Dermis lymphatic vessel endothelial cell (primary cell): ENCODE measurements at places on chromosomes 5 and 9. TPM values are rescaled to one million over a fixed set of nuclear protein-coding genes. Genes with fewer than 3 reads are reported as not detected.

Gene CATSPER3
- under 0.01 and 0.17 TPM in 2 replicates for total RNA-seq

Gene CACFD1
- 10.7 and 11.0 TPM in 2 replicates for total RNA-seq

Gene CCDC183
- 0.52 and 0.98 TPM in 2 replicates for total RNA-seq

Gene ARHGEF28
- 36.6 and 52.0 TPM in 2 replicates for total RNA-seq

Gene PCDHB9
- 0.22 and 0.26 TPM in 2 replicates for total RNA-seq

Gene DDX4
- not detected in 2 replicates for total RNA-seq

Gene SPOCK1
- total RNA-seq = 0.33 and 0.52 TPM in 2 replicates

Gene IL5
- not detected in 2 replicates for total RNA-seq

Gene GARIN3
- not detected in 2 replicates for total RNA-seq

Gene COMMD10
- 57.6 and 63.7 TPM in 2 replicates for total RNA-seq

Gene SIMC1
- total RNA-seq = 1.6 and 2.8 TPM in 2 replicates

Gene SMIM33
- not detected in 2 replicates for total RNA-seq

Gene TIMD4
- not detected in 2 replicates for total RNA-seq

Gene FAM13B
- 21.1 and 23.6 TPM in 2 replicates for total RNA-seq

Gene GFPT2
- 0.34 and 1.2 TPM in 2 replicates for total RNA-seq

Gene NR6A1
- total RNA-seq = 1.1 and 1.3 TPM in 2 replicates

Gene GRXCR2
- not detected in 2 replicates for total RNA-seq

Gene OSTF1
- total RNA-seq = 93.8 and 132 TPM in 2 replicates

Gene GFI1B
- under 0.01 TPM in 1 of 2 replicates, not detected in the other for total RNA-seq

Gene SHISAL2B
- total RNA-seq = not detected in 2 replicates

Gene SLC25A2
- total RNA-seq = 0.09 and 0.22 TPM in 2 replicates

Gene ATOX1
- total RNA-seq = 37.8 and 63.1 TPM in 2 replicates

Gene IFNA2
- total RNA-seq = not detected in 2 replicates
